ENCODE measurements at places on chromosomes 6 and 20.

DNA sequence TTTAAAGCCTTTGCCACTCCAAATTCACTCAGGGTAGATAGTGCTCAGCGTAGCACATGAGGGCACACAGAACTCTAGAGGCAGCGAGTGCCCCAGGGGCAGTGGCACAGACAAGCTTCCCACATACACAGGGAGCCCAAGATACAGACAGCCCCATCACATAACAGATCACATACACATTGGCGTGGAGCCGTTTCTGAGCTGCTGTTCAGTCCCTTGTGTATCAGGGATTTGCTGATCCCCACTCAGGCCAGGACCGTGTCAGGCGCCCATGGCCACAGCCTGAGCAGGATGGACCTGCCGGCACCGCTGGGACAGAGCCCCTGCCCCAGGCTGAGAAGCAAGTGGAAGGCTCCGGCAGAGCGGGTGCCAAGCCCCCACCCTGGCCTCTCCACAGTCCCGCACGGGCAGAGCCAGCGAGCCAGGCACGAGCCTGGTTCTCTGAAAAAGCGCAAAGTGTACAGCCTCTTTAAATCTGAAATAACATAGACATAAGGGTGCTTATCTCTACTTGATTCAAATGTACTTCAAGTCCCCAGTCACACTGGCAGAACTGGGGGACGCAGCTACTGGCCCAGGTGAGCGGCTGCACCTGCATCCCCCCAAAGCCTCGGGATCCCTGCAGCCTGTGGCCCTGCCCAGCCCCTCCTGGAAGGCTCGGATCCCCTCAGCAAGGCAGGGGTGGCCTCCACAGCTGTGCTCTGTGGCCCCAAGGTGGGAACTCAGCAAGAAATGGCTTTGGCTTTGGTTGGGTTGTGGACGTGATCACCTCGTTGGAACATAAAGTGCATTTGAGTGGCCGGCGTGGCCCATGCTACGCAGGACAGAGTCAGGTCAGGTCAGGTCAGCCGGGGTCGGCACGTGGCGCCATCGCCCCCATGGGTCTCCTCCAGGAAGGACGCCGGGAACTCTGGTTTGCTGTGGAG lies 231.3 kb downstream of the ERMARD start:
- no peak for DNase-seq

- no peak for DNase-seq
Observed at GRCh38 chr20:1496930-1497329, 5.7 kb upstream of the SIRPB2 start.

GRCh38 chr20:51985013-51985415 lies 182.7 kb upstream of the SALL4 start:
- DNase-seq: no peak

GRCh38 chr6:128371136-128371535 lies 149.3 kb downstream of the PTPRK start:
- no peak for DNase-seq

DNA sequence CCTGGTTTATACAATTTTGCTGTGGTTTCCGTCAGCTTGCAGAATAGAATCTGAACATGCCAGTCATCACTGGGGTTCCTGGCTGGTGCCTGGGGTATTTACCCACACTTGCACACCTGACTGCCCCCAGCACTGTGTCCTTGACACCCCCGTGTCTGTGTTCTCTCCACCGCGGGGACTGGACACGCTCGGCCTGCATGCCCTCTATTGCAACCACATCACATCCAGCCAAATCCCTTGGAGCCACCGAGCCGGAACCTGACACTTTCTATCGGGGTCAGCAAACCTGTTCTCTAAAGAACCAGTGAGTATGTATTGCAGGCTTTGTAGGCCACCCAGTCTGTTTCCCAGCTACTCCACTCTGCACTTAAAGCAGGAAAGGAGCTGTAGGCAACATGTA lies 527.5 kb downstream of the PRKN start:
- no peak for DNase-seq

DNA sequence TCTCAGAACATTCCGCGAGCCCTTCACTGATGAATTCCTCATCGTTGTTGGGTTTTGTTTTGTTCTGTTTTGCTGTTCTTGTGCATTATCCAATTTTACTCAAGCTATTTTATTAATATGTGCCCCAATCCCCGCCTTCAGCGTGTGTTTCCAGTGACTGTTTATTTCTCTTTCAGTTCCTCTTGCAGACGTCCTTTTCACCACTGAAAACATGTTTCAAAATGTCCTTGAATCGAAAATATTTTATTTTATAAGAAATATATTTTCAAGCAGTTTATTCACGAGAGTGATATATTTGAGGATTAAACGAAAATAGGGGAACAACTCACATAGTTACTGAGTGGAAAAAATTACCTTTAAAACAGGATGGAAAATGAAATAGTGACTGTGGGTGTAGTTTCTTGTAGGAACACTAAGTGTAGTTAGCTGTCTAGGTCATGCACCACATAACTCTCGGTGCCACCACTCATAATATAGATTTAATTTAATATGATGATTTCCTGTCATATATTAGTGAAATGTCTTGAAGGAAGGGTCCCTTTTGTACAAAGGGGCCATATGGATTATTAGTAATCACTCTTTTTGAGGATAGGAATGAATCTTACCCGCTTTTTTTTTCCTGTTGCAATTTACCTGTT lies 45.3 kb upstream of the HDDC2 start:
- DNase-seq: no peak

DNA sequence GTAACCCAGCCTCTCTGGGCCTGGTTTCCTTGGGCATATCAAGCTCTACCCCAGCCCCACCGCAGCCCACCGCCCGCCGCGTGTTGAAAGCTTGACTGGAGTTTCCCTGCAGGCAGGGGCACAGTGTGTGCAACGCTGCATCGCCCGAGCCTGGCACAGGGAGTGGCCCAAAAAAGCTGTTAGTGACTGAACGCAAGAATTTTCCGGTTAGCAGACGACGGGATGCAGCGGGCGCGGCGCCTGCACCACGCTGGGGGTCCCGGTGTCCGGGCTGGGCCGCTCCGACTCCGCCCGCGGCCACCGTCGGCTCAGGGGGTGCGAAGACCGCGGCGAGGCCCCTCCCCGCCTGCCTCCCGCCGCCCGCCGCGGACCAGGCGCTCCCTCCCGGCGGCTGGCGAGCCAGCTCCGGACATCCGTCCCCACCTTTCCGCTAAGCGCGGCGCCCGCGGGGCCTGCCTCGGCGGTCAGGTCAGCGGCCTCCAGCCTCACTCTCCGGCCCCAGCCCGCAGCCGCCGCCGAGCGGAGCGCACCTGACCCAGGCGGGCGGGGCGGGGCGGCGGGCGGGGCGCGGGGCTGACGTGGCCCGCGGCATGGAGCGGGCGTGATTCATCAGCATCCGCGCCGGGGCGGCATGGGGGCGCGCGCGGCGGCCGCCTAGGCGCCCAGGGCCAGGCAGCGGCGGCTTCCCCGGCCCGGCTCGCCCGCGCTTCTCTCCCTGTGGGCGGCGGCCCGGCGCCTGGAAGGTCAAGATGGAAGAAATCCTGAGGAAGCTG lies at the start of gene ARFGEF3:
Gene ARFGEF3 (plus strand): TSS at position 602 of the 773 bp plus-strand sequence. CDS start 148 bp downstream, at position 750.
- peak; percentile 61 for DNase-seq

- no peak for DNase-seq
Observed at GRCh38 chr6:85361643-85362014, 88.3 kb upstream of the NT5E start.

DNA sequence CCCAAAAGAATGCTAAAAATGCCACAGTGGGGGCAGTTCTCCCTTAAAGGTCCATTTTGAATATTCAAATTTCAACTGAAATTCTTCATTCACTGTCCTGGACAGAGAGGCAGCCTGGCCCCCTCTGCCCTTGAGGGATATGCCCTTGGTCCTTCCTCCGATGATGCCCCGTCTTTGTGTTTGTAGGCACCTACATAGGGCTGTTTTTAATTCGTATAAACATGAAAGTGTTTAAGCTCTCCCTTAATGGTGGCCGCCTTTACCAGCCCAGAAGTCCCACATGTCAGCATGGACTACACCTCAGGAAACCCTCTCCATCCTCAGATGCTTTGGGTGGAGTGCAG lies 70.2 kb downstream of the SSR1 start:
- DNase-seq: no peak

DNA sequence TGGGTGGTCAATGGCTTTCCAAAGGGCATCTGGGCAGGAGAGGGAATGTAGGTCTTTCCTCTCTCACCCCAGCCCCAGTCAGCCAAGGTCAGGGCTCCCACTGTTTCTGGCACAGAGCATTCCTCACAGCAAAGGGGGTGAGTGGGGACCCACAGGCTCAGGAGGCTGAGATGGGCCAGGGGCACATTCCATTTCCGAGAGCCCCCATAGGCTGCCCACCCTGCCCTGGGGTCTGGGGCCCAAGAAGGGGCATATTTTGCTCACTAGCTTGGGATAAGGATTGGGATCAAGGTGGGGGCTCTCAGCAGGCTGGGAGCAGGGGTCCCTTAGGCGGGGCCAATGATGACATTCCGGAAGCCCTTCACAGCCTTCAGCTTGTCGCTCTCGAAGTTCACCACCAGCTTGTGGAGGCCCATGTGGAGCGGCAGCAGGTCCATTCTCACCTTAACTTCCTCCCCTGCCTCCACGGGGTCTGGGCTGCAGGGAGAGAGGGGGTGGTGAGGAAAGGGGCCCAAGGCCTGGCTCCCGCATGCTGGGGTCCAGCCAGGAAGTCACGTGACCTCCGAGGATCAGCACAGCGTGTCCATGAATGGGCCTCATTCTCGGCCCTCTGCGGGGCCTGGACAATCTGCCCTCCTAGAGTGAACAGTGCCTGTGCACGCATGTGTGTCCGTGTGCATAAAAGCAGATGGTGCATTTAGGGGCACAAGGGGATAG lies 35.0 kb downstream of the TGM2 start:
- DNase-seq: no peak

DNA sequence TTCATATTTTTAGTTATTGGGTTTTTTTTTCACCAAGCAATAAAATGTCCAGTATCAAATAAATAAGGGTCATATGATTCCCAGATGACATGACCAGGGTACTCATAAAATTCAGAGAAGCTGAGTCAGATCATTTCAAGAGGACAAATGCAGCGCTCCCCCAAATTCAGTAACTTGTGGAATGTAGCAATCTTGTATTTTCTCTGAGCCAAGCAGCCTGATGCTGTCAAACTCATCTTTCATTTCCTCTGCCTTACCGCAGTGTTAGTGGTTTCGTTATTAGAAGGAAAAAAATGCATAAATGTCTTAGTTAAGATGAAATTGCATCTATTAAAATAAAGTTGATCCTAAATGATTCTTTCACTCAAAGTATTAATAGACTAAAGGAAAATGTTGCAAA lies 57.8 kb upstream of the EDN1 start:
- no peak for DNase-seq
